Activated CD8-positive, alpha-beta memory T cell treated with anti-CD3 and anti-CD28 coated beads for 1 hour (primary cell): ENCODE measurements at places on chromosomes 7 and 10.

DNA sequence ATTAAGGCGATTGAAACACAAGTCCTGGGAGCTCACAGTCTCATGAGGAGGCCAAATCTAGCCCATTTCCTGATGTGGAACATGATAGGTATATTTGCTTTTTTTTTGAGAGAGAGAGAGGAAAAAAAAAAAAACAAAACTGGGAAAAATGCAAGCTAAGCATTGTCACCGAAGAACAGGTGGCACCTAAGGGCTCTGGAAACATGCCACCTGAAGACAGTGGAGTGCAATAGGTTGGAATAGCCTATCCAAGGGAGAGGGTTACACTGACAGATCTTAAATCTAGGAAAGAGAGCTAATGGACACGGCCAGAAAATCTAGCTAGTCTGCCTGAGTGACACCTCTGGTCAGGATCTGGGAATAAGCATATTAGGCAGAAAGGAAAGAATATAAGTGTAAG, 110.2 kb downstream of the SRI start:
- no peak for DNase-seq

DNA sequence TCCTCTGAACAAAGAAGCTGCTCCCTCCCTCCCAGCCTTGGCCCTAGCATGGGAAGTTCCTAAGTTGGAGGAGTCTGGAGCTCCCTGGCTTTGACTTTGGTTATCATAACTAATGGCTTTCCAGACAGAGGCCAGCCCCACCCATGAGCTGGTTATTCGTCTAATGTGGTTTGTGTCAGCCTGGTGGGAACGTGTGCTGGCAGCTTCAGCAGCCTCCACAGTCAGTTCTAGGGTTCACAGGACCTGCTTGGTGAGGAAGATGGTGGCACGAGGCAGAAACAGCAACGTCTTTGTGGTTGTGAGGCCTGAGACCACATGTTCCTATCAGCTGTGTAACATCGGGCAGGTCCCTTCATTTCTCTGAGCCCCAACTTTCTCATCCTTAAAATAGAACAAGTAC, 103.1 kb downstream of the PAXIP1 start:
- DNase-seq = no peak

- no peak for DNase-seq
Measured at GRCh38 chr7:86848226-86848625, 204.5 kb downstream of the GRM3 start.

- DNase-seq = no peak
Measured at GRCh38 chr10:95356190-95356955, 65.6 kb upstream of the PDLIM1 start.

DNA sequence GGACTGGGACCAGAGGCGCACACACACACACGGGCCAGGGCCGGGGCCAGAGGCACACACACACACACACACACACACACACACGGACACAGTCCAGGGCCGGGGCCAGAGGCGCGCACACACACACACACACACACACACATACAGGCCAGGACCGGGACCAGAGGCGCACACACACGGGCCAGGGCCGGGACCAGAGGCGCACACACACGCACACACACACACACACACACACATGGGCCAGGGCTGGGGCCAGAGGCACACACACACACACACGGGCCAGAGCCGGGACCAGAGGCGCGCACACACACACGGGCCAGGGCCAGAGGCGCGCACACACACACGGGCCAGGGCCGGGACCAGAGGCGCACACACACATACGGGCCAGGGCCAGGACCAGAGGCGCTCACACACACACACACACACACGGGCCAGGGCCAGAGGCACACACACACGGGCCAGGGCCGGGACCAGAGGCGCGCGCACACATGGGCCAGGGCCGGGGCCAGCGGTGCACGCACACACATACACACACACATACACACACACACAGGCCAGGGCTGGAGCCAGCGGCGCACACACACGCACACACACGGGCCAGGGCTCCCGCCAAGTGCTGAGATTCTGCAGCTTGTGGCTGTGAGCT, 268.8 kb downstream of the ELFN1 start:
- no peak for DNase-seq
